SJCRH30 (cell line): ENCODE measurements at places on chromosomes 2 and 18. TPM values are rescaled to one million over a fixed set of nuclear protein-coding genes. Genes with fewer than 3 reads are reported as not detected.

- DNase-seq = no peak
Observed at GRCh38 chr18:32621034-32621433, 150.4 kb upstream of the GAREM1 start.

DNA sequence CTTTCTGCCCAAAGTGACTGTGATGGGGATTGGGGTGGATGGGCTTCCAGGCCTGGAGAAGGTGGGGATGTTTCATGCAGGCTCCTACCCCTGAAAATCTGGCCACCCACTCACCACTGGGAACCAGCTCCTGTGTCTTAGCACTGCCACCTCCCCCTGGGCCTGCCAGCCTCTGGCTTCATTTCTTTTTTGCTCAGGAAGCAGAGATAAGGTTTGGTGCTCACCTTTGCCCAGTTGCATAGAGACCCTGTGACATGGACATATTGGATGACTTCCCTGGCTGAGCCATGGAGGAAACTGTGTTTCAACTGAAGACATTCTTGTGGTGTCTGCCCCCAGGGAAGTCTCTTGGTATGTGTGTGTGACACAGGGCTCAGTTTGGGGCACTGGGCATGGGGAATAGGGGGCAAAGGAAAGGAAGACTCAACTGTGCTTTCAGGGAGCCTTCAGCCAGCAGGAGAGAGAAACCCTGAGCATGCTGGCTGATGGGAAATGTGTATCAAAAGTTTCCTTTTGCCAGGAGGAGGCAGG lies 16.7 kb downstream of the CTIF start:
- no peak for DNase-seq

CENPA gene
- total RNA-seq = 50.2 and 52.9 TPM in 2 replicates

RNF125 gene
- total RNA-seq = 0.18 and 0.41 TPM in 2 replicates

DNA sequence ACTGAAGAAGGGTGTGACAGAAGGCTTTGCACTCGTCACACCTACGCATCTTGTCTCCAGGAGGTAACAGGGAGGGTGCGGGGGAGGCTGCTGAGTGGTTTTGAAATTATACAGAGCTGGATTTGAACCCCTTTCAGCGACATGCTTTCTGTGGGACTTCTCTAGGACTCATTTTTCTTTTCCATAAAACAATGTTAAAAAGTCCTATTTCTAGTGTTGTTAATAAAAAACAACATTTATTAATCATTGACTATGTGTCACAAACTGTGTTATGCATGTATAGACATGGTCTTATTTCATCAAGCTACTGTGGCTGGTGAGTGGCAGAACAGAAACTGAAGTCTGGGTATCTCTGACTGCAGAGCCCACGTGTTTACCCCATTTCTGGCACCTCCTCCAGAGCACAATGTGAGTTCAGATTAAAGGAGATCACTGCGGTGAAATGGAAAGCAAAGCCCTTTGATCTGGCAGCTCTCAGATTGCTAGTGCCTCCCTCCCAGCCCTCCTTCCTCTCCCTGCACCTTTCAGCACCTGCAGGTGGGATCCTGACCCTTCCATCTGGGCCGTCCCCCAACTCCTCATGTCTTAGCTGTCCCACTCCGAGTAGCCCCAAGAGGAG lies 315.5 kb upstream of the MYT1L start:
- no peak for DNase-seq

- no peak for DNase-seq
Observed at GRCh38 chr2:113298176-113298575, 19.5 kb upstream of the PAX8 start.

DNA sequence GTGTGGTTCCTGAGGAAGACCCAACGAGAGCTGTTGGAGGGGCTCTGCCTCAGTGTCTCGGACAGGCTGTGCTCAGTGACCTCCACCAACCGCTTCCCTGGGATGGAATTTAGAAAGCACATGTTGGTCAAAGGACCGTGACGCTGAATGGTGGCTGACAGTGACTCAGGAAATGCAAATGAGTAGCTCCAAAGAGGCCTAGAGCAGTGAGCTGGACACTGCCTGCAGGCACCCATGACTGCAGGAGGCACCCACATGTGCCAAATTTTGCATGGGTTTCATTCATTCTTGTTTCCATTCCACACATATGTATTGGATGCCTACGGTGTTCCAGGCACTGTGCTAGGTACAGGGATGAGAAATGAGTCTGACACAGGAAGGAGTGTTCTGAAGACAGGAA lies 46.4 kb downstream of the ACKR3 start:
- DNase-seq = no peak

- peak; percentile 99 for DNase-seq
Observed at GRCh38 chr2:37767959-37768925, 96.8 kb upstream of the CDC42EP3 start.

REG3G gene
- not detected in 2 replicates for total RNA-seq

DNA sequence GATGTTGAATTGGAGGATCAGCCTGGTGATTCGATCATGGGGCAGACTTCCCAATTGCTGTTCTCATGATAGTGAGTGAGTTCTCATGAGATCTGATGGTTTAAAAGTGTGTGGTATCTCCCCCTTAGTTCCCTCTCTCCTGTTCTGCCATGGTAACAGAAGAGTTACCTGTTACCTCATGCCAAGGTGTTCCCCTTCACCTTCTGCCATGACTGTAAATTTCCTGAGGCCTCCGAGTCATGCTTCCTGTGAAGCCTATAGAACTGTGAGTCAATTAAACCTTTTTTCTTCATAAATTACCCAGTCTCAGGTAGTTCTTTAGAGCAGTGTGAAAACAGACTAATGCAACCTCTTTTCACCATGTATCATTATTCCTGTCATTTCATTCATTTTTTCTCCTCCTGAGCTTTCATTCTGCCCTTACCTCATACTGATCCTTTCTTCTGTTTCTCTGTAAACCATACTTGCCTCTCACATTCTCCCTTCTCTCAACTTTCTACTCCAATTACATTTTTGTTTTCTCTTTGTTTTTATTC lies 22.0 kb downstream of the STARD6 start:
- DNase-seq = no peak

DNA sequence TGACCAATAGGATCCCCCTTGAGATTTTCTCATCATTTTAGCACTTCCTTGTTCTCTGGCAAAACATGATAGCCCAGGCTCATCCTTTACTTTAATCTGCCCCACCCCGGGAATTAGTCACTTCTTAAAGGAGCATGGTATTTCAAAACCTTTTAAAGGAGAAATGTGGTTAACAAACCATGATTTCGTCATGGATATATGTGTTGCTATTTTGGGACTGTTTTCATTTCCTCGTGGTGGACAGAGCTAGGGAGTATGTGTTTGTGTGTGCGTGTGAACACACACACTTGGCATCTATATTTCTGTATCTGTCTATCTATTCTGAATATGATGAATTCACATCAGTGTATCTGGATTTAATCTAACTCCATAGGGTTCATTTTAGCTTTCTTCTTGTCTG lies 128.1 kb downstream of the BIRC6 start:
- no peak for DNase-seq

- DNase-seq = no peak
Observed at GRCh38 chr2:217983276-217984233, 19.2 kb downstream of the TNS1 start.

GRCh38 chr2:230209422-230210051 lies 10.2 kb downstream of the SP110 start:
- no peak for DNase-seq

DHRS9 gene
- not detected in 2 replicates for total RNA-seq

- no peak for DNase-seq
Observed at GRCh38 chr18:68314403-68314802, 400.5 kb downstream of the TMX3 start.

GRCh38 chr2:48129293-48129950 lies 223.1 kb upstream of the FBXO11 start:
- peak; percentile 46 for DNase-seq

GRCh38 chr2:96534141-96534540 lies 2.4 kb upstream of the ARID5A start:
- no peak for DNase-seq

SERPINB10 gene
- total RNA-seq = not detected in 2 replicates

- DNase-seq = no peak
Observed at GRCh38 chr2:140274891-140275290, 1494.7 kb upstream of the NXPH2 start.

SCYGR4 gene
- not detected in 2 replicates for total RNA-seq

GRCh38 chr2:98530114-98530513 lies 78.2 kb downstream of the COA5 start:
- no peak for DNase-seq

GALNT3 gene
- total RNA-seq = not detected in 2 replicates

- DNase-seq = no peak
Observed at GRCh38 chr2:232293191-232293590, 85.4 kb upstream of the ALPP start.

- no peak for DNase-seq
Observed at GRCh38 chr2:165587335-165587938, 117.9 kb downstream of the CSRNP3 start.

DNA sequence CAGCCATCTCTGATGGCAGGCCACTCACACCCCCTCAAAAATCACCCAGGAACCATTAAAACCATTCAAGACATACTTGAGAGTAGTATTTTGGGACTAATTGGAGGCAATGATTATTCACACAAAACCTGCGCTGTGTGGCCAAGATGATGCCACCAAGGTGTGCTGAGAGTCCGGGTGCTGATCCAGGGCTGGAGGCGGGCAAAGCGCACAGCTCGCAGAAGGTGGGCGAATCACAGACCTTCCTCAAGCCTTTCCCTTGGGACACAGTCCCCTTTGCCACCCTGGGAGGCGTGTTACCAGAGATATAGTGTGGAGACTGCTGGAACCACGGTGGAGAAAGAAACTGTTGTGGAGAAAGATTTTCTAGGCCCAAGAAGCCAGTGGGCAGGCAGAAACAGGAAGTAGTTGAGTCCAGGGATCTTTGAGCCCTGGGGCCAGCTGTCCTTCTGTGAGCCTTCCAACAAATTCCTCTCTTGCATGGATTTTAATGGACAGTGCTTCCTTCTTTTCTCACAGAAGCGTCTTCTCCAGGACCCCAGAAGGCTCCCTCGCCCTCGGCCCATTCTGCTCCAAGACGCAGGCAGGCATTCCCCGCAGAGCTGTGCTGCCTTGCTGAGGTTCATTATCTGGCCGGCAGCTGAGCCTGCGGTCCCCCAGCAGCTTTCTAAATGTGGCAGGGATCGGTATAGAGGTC lies 8.0 kb downstream of the COPS9 start:
- DNase-seq = peak; percentile 32

DNA sequence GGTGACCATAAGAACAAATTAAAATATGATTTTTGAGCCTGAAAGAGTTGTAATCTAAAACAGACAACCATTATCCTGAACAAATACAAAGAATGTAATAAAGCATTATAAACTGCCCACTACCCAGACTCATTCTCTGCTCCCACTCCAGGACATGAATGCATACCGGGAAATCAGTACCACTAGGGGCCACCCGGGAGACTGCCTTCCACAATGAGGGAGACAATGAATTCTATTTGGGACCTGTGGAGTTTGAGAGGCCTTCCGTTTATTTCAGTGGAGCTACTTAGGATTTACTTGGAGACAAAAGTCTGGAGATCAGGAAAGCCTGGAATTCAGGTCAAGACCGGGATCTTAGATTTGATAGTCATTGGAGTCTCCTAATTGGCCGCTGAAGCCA lies 50.0 kb downstream of the NAB1 start:
- peak; percentile 40 for DNase-seq

- DNase-seq = peak; percentile 50
Observed at GRCh38 chr2:128408349-128409305, 90.0 kb upstream of the HS6ST1 start.

GNLY gene
- total RNA-seq = not detected in 2 replicates

- DNase-seq = no peak
Observed at GRCh38 chr2:98380203-98380535, 33.9 kb downstream of the CNGA3 start.

DNA sequence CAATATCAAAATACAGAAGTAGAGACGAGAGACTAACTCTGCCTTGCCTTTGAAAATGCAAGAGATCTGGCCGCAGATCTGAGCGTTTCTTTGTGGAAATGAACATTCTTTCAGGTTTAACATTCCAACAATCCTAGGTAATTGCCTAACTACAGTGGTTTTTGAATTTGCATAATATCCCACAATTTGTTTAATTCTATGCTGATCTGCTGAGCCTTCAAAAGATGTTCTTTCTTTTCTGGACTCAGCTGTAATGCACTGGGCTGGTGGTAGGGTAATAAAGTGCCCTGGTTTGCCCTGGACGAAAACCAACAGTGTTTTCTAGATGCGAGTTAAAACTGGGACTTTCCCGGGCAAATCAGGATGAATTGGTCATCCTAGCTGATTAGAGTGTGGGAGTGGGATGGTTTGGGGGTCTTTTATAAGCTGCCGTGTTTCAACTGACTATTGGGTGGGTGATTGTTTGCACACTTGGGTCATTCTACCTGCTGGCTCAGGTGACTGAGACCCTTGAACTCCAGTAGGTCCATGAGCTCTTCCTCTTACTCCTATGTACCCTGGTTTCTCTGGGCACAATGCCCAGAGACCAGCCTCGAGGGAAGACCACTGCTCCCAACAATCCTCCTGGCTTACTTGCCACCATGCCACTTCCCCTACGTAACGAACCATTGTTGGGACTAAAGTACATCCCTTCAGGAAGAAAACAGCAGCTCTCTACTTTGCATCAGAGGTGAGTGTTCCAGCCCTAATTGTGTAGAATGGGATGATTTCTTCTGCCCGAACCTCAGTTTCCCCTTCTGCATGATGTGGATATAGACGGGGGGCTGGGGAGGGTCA lies 3.4 kb upstream of the PAX8 start:
- DNase-seq = no peak

DNA sequence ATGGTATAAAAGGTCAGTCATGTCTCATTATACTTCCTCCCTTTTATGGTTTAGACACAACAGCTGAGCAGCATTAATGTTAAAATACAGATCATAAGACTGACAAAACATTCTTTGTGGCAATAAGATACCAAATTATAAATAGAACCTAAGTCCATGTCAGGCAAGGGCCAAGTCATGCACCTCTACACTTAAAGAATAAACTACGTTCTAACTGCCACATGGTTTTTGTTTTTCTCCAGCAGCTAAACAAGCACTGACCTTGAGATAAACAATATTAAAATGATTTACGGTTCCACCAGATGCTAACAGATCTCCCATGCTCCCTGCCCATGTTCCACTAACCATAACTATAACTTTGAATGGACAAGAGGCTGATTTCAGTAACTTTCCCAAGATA lies 368.6 kb upstream of the TFPI start:
- DNase-seq = no peak
